ENCODE measurements at places on chromosomes 7 and 10. TPM values are rescaled to one million over a fixed set of nuclear protein-coding genes. Genes with fewer than 3 reads are reported as not detected.

SPDYE2B gene
- total RNA-seq, result 1.4 TPM

MALSU1 gene
- 51.8 TPM for total RNA-seq

FAM131B gene
- total RNA-seq, result 1.2 TPM

ACBD7 gene
- 7.7 TPM for total RNA-seq
